ENCODE measurements at places on chromosomes 1 and 21.

DNA sequence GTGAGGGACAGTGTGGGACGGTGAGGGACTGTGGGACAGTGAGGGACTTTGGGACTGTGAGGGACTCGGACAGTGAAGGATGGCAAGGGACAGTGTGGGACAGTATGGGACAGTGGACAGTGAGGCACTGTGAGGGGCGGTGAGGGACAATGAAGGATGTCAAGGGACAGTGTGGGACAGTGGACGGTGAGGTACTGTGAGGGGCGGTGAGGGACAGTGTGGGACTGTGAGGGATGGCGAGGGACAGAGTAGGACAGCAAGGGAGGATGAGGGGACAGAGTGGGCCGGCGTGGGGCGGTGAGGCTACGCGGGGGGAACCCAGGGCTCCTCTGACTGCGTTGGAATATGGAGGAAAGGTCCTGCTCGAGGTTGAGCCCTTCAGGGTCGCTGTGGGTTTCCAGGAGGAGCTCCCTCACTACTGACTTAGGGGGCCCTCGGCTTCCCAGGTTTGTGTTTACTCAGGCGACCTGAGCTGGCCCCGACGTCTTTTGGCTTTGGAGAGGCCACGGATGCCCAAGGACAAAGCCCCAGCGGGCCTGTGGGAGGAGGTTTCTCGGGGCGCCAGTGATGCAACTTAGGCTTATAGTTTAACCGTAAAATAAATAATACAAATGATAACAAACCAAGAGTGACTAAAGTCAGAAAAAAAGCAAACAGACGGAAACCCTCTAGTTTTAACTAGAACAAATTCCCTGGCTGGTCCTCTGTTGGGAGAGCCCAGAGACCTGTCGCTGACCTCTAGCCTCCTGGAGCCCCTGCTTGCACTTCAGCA, 1.1 kb upstream of the ERRFI1 start:
- DNase-seq: no peak

DNA sequence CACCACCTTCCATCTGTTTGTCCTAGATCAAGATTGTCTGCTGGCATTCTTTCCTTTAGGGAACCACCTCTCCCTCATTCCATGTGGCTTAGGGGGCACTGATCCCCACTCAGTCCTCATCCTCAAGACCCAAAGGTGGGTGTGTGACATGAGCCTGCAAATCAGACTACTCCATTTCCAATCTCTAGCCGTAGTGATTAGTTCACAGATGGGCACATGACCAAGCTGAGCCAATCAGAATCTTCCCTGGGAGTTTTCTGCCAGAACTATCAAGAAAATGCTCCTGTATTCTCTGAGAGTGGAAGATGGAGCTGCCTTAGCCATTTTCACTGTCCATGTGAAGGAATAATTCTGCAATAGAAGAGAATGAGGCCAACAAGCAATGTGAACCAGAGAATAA, 19.3 kb upstream of the PTPRF start:
- DNase-seq: no peak

DNA sequence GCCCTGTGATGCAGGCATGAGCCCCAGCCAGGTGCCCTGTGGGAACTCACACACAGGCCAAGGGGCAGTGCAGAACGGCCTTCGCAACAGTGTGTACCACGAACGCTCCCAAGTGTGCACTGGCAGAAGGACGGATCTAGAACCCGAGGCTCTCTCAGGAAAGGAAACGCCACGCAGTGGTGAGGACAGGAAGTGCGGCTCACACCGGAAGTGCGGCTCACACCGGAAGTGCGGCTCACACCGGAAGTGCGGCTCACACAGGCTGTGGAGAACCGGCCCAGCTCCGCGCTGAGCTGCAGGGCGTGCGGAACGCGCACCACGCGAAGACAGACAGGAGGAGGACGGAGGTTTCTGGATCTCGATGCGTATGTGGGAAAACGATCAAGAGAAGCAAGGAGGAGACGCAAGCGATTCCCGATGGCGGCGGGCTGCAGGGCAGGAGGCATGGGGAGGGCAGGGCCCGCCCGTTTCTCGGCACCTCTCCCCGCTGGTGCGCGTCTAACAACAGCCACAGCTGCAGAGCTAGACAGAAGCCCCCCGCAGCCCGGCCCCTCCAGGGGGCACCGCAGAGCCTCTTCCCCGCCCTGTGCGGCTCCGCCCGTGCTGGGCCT, 35.9 kb upstream of the TMEM52 start:
- DNase-seq: no peak

GRCh38 chr21:42433946-42434551, 30.3 kb downstream of the UBASH3A start:
- no peak for DNase-seq

GRCh38 chr1:27689423-27690173, 17.6 kb upstream of the IFI6 start:
- peak; percentile 51 for DNase-seq

DNA sequence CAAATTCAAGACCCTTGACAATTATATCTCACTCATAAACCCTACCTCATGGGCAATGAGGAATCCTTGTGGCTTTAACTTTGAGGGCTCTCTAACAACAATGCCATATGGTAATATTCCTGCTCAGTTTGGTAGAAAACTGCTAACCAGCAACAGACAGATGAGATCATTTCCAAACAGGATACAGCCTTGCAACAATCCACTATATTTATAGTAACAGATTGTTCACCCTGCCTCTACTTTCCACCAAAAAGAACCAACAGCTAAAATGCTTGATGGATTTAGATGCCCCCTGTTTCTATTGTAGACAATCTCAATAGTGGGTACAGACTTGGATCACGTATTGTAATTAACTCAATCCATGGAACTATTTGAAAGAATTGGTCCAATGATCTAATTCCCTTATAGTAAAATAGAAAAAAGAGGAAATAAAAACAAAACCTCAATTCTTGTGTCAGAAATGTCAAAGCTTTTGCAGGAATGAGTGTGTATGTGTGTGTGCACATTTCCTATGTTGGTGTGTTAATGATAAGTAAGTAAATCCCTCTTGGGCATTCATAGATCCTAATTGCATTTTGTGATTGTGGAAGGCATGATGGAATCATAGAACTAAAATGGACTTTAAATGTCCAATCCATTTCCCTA, 100.0 kb upstream of the EDEM3 start:
- DNase-seq: peak; percentile 48

GRCh38 chr1:197342044-197342565, 74.1 kb downstream of the CRB1 start:
- no peak for DNase-seq

GRCh38 chr1:27097484-27097917, 57.4 kb downstream of the SLC9A1 start:
- peak; percentile 93 for DNase-seq

Data from GM03348 (cell line).